Mammary epithelial cell (primary cell): ENCODE measurements at places on chromosomes 6 and 20. TPM values are rescaled to one million over a fixed set of nuclear protein-coding genes. Genes with fewer than 3 reads are reported as not detected.

The NCOA5 gene
- total RNA-seq, result 11.2 TPM

The CEP85L gene
- 10.6 and 14.7 TPM in 2 replicates for total RNA-seq

The GHRH gene
- not detected in 2 replicates for total RNA-seq

The KIAA1755 gene
- 0.83 TPM for total RNA-seq

The PI3 gene
- 1.3 TPM for total RNA-seq

The NRSN2 gene
- total RNA-seq, result 48.3 TPM

The PNRC1 gene
- total RNA-seq, result 56.6 and 73.7 TPM in 2 replicates

The FOXF2 gene
- not detected for total RNA-seq

The FKBP5 gene
- total RNA-seq, result 86.4 and 97.9 TPM in 2 replicates

The L3MBTL1 gene
- total RNA-seq, result 14.5 TPM

The GGTLC1 gene
- not detected for total RNA-seq

The KCNB1 gene
- 0.17 TPM for total RNA-seq

The SLC22A1 gene
- 2.5 TPM for total RNA-seq

The ENPP1 gene
- 0.08 and 0.40 TPM in 2 replicates for total RNA-seq

The HLA-DRB5 gene
- not detected for total RNA-seq

The C20orf96 gene
- 0.83 TPM for total RNA-seq
